BJ (cell line): ENCODE measurements at places on chromosomes 3 and 15.

DNA sequence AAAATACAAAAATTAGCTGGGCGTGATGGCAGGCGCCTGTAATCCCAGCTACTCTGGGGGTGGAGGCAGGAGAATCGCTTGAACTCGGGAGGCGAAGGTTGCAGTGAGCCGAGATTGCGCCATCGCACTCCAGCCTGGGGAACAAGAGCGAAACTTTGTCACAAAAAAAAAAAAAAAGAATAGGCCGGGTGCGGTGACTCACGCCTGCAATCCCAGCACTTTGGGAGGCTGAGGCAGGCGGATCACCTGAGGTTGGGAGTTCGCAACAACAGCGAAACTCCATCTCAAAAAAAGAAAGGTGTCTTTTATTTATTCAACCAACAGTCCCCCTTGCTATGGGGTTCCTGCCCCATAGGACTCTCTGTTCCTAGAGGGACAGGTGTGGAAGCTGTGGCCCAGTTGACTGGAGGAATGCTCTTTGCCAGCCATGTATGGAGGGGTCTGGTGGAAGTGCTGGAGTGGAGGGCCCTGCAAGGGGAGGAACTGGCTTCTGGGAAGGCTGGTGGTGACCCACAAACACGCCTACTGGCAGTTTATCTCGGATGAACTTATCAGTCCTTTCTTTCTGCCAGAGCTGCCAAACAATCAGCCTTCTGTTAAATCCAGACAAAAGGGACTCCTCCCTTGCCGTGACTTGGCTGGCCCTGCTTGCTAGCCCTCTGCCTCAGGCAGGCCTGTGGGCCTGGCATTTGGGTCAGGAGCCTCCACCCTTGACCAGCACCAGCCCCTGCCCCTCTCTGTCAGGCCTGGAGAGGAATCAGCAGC, 4.6 kb upstream of the DAG1 start:
- no peak for DNase-seq

GRCh38 chr3:49844464-49845183, 11.7 kb downstream of the TRAIP start:
- no peak for DNase-seq

DNA sequence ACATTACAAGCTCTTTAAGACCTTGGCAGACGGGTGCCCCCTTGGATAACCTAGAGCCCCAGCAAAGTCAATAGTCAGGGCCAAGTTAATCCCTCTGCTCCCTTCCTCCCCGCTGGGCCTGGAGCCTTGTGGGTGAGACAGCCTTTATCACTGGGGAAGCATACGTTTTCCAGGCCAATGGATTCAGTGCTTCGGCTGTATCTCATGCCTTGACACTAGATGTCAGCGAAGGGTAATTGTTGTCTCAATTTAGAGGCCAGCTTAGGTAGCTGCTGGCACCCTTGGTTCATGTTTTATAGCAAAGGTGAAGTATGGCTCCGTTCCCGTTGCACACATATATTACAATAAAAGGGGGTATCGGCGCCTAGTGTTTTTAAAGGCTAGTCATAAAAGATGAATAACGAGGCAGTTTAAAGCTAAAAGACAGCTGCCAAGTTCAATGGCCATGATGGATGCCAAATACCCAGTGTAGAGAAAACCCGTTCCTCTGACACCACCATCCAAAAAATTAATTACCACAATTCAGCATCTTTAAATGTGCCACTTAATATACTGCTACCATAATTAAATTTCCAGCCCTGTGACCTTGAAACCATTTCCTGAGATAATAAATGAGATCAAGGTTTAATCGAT, 52.3 kb upstream of the BNIP2 start:
- DNase-seq = no peak

DNA sequence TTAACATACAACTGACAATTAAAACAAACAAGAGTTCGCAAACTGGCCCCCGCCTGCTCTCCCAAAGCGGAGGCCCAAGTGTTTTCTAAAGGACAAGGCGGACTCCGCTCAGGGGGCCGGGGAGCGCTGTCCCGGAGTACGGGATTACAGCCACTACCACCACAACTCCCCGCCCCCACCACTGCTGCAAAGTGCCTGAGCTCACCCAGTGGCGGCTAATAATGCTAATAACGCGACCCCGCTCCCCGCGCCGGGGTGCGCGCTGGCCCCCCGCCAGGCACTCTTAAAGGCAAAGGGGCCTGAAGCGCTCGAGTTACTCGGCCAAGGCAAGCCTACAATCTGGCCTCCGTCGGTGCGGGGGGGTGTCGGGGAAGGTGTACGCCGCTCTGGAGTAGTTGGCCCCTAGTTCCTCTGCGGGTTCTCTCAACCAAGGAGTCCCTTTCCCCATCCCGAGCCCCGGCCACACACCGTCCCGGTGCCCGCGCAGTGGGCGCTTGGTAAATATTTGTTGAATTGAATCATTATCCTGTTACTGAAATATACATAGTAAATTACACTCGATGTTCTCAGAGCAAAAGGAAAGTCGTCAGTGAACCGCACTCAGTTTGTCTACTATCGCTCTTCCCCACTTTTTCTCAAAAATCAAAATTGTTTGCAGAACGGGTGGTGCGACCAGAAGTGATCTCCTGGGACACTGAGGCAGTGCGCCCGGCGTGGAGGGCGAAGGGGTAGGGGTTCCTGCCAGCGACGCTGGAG, 827 bp downstream of the WNT5A start:
- no peak for DNase-seq

DNA sequence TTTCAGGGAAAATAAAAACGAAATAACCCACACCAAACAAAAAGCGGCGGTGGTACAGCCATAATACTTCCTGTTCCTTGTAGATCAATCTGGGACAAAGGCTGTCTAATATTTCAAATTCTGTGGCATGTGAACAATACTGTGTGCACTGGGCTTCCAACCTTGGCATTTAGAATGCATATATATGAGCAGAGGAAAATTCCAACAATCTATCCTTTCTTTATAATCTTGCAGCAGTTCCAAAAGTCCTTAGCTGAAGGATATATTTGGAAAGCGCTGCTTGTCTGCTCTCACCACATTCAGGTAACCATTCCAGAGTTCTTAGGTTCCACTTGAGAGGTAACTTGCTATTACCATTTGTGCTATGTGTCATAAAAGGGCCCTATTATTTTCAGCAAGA, 231.8 kb downstream of the RBMS3 start:
- no peak for DNase-seq

GRCh38 chr3:74263031-74263430, 351.4 kb downstream of the CNTN3 start:
- DNase-seq = no peak

GRCh38 chr15:78932258-78932808, 12.5 kb downstream of the CTSH start:
- no peak for DNase-seq

DNA sequence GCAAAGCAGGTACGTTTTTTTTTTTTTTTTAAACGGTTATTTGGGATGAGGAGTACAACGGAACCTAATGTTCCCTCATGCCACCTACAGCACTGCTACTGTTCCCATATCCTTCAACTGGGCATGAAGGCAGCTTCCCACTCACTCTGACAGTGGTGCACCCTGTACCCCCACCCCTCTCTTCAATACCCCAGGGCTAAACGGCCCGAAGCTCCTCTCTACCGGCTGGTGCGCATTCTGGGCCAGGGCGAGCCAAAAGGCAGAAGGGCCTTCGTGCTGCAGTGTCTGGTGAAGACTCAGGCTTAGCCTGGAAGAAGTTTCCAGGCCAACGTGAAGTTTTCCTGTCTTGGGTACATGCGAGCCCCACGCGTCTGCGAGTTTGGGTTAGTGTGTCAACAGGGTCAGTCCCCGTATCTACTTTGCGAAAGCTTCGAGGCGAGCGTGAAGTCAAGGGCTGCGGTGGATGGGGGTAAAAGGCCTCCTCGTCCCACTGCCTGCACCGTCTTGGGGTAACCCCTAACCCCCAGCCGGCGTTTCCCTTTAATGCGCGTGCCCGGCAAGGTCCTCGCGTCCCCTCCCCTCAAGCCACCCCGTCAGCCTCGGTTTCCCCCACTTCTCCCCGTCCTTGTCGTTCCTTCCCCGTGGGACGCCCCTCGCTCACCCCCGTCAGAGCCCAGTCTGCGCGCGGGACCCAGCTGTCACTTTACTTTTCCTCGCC, 765 bp upstream of the UBE2E2 start:
- DNase-seq = no peak

DNA sequence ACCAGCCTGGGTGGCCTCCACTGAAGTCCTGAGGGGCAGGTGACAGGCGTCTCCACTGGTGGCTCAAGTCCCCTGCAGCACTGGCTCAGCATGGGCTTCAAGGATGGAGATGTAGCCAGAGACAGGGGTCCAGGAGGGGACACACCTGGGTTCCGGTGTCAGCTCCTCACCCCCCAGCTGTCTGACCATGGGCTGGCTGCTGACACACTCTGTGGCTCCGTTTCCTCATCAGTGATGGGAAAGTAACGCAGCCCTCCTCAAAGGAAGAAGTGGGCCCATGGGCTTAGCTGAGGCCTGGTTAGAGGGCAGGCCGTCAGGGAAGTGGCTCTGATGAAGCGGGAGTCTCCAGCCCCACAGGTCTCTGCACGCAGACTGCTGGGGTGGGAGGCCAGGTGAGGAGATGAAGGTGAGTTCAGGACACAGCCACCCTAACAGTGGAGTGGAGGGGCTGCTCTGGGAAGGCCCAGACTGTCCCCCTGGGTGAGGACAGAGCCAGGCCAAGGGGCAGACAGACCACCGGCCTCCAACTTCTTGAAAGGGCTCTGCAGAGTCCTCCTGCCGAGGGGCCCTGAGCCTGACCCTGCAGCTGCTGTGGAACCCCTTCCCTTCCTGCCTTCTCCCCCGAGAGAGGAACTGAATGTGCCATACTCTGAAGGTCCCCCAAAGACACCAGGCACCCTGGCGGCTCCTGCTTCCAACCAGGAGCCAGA, 24.0 kb downstream of the PSTPIP1 start:
- no peak for DNase-seq

GRCh38 chr3:187995667-187996066, 158.3 kb upstream of the LPP start:
- DNase-seq = no peak

- no peak for DNase-seq
Observed at GRCh38 chr3:40975711-40976121, 223.6 kb upstream of the CTNNB1 start.

DNA sequence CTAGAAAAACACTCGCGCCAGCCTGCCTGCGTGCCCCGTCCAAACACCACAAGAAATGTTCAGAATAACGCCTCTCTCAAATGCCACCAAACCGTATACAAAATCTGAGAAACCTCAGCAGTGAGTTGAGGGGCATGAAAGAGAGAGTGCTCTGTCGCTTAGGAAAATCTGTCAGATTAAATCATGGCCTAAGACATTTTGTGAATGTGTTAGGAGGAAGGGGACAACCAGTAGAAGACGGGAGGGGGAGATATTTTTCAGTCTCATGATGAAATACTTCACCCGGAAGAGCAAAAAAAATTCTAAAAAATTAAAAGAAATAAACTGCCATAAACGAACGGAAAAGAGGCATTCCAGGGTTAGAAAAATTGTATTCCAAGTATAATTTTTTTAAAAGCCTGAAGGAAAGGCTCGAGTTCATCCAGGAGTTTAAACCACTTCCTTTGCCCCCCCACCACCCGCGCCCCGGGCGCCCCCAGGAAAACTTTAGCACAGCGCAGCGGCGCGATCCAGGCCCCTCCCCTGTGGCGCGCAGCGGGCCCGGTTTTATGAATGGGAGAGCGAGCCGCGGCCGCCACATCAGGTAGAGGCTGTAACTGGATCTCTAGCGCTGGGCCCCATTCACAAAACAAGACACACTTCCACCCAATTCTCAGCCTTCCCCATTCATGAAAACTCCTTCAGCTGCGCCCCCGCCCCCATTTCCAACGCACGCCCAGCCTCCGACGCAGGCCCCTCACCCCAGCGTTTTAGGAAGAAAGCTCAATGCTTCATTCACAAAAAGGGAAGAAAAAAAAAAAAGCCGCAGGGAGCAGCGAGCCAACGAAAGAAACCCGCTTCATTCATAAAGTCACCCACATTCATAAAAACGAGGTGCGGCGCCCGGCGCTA, 1.4 kb downstream of the ETV5 start:
- no peak for DNase-seq

DNA sequence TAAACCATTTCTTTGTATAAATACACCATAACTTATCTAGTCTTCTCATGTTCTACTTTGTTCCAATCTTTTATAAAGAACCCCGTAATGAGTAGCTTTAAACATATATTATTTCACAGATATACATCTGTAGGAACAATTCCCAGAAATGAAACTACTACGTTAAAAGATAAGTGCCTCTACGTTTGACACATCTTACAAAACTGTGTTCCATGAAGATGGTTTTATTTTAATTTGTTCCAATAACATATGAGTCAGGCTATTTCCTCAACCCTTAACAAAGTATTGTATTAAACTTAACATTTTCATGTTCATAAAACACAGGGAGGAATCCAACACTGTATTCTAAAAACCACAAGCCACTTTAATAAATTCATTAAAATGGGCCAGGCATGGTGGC, 52.9 kb downstream of the TRPM7 start:
- DNase-seq = no peak

GRCh38 chr15:60511351-60512031, 32.5 kb upstream of the ICE2 start:
- no peak for DNase-seq

DNA sequence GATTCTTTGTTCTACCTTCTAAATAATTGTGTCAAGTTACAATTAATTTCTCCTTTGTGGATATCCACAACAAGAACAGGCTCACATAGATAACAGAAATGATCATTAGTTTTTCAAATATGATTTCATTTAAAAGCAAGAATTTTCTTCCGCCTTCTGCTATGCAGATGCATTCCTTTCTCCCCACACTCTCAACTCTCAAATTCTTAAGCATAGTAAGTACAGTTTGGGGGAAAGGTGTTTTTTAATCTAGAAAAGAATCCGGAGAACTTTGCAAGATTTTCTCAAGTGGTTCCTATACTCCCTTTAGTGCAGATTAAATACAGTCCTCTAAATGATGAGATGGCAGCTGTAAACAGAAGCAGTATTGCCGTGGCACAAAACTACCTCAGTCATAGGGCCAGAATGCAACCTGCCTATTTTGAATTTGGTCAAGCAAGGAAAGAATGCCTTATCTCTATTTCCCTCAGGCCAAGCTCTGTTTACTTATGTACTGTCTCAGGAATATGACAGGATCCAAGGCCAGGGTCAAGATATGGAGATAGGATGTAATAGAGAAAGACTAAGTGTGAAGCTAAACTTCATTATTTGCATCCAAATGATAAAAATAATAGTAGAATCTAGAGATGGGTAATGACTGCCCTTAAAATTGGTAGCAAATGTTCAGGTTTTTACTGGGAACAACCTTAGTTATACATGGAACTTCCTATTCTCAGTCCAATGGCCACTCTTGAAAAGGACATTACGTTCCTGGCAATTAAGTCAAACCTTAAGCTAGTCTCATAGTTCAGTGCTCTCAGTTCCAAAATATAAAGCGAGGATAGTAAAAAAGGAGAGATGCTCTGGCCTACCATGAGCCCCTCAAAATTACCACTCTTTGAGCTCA, 77.3 kb upstream of the PHLDB2 start:
- no peak for DNase-seq

DNA sequence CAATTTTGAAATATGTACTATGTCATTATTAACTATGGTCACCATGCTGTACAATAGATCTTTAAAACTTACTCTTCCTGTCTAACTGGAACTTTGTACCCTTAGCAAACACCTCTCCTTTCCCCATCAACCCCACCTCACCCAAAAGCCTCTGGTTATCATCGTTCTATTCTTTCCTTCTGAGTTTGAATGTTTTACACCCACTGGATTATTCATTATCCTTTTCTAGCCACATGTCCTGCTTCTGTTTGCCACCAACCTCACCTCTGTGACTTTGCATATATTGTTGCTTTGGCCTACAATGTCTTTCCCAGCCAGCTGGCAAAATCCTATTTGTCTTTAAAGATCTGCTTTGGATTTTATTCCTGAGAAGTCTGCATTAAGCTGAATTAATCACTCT, 102.6 kb upstream of the TSPAN3 start:
- DNase-seq = no peak

- no peak for DNase-seq
Observed at GRCh38 chr15:57334257-57334656, 42.0 kb upstream of the CGNL1 start.
